Fibroblast of gingiva (primary cell): ENCODE measurements at places on chromosomes 1 and 21.

- peak; percentile 10 for DNase-seq
Measured at GRCh38 chr1:17826165-17826488, 71.0 kb downstream of the ACTL8 start.

GRCh38 chr1:84756455-84757082 lies 66.3 kb upstream of the SSX2IP start:
- DNase-seq: no peak

DNA sequence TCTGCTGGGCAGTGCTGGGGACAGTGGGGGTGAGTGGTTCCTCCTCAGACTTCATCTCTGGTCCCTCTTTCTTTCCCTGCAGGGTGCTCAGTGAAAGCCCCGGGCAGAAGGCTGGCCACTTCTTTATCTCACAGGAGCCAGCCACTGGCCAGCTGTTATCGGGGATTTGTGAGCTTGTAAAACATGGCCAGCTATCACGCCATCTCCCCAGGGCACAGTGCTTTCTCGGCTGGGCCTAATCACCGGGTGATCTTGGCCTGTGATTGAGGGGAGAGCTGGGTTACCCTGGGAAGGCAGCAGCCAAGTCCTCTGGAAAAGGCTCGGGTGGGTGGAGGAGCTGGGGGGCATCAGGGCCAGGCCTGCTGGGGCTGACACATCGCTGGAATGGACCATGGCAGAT lies 83.0 kb downstream of the IGSF21 start:
- DNase-seq: no peak

- DNase-seq: no peak
Measured at GRCh38 chr1:29309621-29310020, 73.3 kb downstream of the PTPRU start.

DNA sequence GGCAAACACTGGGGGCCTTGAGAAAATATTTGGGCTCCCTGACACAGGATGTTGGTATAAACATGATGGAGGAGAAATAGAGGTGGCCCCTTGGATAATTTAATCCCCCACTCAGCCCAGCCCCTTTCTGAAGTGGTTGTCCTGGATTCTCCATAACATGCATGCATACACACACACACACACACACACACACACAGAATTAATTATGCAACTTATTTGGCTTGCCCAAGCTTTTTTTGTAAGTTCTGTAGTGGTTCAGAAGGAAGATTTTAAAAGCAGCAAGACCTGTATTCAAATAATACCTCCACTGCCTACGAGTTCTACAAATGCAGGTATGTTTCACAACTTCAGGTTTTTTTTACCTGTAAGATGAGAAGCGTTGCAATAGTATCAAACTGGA lies 15.0 kb downstream of the ATF3 start:
- DNase-seq: no peak

- no peak for DNase-seq
Measured at GRCh38 chr1:224044420-224044819, 69.5 kb upstream of the FBXO28 start.

DNA sequence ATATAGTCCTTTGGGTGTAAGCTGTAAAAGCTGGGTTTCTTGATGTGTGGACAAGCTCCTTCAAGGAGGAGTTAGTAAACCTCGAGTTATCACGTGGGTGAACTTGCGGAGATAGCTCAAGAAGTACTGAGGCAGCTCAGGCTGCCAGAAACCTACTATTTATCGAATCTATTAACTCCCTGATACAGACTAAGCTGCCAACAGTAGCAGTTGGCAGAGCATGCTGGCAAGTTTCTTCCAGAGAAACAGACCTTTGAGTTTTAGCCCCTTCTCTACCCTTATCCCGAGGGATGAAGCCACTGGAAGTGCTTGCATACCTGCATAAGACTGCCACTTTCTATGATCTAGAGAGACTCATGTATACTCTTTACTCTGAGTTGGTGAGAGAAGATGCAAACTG lies 624.5 kb upstream of the USP24 start:
- DNase-seq: no peak

GRCh38 chr1:67570486-67571143 lies 114.4 kb upstream of the GADD45A start:
- peak; percentile 56 for DNase-seq
